M059J (cell line): ENCODE measurements at places on chromosomes 5 and 9. TPM values are rescaled to one million over a fixed set of nuclear protein-coding genes. Genes with fewer than 3 reads are reported as not detected.

GRCh38 chr5:125798307-125798706, 624.9 kb upstream of the GRAMD2B start:
- DNase-seq, result peak; percentile 46

DNA sequence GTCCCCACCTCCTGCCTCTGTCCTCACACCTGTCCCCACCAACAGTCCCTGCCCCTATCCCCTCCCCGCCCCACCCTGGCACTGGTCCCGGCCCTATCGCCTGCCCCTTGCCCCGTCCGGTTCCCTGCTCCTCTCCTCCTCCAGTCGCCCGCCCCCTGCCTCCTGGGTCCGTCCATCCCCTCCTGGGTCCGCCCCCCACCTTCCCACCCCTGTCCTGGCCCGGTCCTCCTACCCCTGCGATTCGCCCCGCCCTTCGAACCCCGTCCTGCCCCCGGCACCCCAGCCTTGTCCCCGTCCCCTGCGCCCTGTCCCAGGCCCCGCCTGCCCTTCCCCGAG, 372 bp downstream of the EDF1 start:
- no peak for DNase-seq

DNA sequence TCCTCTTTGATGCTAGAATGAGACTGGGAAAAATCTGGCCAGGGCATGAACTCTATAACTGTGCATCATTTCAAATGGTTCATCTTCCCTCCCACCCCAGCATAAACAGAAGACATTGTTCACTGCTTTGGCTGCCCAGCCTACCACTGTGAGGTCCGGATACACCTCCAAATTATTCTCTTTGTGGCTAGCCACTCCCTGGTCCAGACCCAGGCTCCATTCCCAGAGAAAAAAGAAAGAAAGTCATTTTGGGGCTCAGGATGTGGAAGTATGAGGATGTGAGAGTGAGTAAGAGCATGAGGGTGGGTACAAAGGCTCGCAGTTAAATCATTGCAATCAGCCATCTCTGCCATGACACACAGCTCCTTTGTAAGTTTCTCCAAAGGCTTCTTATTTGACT, 559.2 kb downstream of the PSAT1 start:
- DNase-seq, result peak; percentile 91

The GDNF gene
- 0.05 TPM in 1 of 2 replicates, not detected in the other for total RNA-seq

DNA sequence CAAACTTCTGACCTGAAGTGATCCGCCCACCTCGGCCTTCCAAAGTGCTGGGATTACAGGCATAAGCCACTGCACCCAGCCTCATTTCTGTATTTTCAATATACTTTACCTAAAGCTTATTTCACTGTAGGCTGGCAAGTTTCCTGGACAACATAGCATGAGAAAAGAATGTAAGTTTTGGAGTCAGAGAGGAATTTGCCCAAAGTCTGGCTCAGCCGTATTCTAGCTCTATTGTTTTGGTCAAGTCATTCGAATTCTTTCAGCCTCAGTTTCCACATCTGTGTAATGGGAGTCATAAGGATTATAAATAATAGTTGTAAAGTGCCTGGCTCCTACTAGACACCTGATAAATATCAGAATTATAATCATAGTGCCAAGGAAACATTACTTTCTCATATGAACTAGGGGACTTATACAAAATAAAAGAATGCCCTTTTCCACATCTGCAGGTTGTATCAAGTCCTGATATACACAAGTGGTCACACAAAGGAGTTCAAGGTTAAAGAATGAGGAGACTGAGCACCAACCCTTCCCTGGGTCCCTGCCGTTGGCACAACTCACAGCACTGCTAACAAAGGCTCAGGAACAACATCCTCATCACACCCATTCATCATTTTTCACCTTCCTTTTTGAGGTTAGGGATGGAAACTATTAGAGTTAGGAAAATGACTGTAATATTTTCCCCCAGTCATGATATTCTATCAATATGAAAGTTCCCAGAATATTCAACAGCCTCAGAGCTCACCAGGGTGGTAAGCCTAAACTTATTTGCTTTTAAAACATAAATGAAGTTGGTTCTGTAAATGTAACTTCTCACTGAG, 34.6 kb upstream of the RAI14 start:
- no peak for DNase-seq

DNA sequence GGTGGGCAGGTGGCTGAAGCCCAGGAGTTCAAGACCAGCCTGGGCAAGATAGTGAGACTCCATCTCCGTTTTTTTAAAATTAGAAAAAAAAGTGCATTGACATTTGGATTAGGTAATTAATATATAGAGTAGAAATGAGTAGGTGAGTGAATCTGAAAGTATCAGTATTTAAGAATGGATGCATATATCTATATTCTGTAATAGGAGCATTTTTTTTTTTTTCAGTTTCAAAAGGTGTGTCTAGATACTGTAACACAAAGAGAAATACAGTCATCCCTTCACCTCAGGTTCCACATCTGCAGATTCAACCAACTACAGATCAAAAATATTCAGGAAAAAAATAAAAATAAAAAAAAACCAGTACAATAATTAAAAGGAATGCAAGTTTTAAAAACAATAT, 50.8 kb downstream of the RBM27 start:
- DNase-seq, result no peak

- DNase-seq, result no peak
These were observed 72.2 kb upstream of the GABRP start for GRCh38 chr5:170711300-170711699.

The CCL27 gene
- total RNA-seq, result not detected in 2 replicates

The RLN2 gene
- total RNA-seq, result 0.62 TPM in 1 of 2 replicates, not detected in the other

The UBTD2 gene
- total RNA-seq, result 31.0 and 37.0 TPM in 2 replicates

DNA sequence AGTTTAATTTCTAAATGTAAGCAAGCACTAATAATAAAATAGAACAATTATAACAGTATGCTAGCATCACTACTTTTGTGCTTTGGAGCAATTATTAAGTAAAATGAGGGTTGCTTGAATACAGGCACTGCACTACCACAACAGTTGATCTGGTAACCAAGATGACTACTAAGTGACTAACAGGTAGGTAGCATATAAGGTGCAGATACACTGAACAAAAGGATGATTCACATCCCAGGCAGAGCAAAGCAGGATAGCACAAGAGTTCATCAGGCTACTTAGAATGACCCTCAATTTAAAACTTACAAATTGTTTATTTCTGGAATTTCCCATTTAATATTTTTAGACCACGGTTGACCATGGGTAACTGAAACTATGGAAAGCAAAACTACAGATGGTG, 48.0 kb upstream of the RGS7BP start:
- no peak for DNase-seq

GRCh38 chr5:139762615-139763170, 32.9 kb upstream of the PSD2 start:
- peak; percentile 47 for DNase-seq

- DNase-seq, result no peak
These were observed 251.9 kb downstream of the EBF1 start for GRCh38 chr5:158847772-158848171.

DNA sequence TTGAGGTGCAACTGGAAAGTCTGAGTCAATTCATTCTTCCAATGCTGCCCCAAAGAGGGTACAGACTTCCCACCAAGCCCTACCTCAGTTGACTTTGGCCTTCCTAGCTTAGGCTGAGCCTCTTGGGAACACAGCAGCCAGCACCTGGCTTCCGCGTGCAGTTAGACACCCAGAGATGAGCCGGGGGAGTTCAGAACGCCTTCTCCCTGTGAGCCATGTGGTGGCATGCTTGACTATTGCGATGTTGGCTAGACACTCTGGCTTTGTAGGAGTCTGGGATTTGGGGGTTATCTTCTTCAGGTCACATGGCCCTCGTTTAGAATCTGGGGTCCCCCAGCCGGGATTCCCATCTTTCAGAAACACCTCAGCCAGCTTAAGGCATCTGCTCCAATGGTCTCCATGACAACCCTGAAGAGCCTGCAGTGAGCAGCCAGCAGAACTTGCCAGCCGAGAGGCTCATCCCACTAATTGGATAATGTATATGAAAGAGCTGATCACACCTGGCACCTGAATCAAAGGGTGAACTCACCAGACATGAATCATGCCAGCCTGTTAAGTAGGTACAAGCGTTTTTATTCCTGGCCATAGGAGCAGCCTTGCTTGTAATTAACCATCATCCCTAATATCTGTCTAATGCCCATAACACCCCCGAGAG, 167.5 kb downstream of the SYK start:
- no peak for DNase-seq

The CCDC192 gene
- not detected in 2 replicates for total RNA-seq

DNA sequence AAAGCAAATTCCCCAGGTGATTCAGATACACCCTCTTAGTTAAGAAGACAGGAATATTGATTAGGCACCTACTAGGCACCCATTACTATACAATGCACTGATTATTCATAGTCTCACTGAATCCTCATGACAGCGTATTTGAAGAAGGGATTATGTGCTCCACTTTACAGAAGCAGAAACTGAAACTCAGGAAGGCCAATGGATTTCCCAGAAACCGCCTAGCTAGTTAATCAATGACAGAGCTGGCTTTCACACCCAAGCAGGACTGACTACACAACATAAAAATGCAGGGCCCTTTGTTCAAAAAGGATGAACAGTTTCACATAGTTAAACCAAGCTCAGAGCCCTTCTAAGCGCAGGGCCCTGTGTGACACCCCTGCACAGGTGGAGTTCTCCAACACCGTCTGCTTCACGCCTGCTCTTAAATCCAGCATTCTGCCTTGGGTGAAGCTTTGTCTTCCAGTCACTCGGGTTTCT, 117.3 kb downstream of the TTLL11 start:
- peak; percentile 29 for DNase-seq

GRCh38 chr5:148255456-148255855, 13.1 kb upstream of the SPINK13 start:
- no peak for DNase-seq

- no peak for DNase-seq
These were observed 378.7 kb downstream of the ENC1 start for GRCh38 chr5:74261866-74262265.

The F2RL2 gene
- 4.9 and 5.2 TPM in 2 replicates for total RNA-seq

The SERF1A gene
- total RNA-seq, result 0.74 and 4.7 TPM in 2 replicates

- DNase-seq, result no peak
These were observed 12.0 kb upstream of the NRARP start for GRCh38 chr9:137313956-137314560.

The GOLPH3 gene
- 67.4 and 98.1 TPM in 2 replicates for total RNA-seq

GRCh38 chr9:73162987-73163768, 11.5 kb downstream of the ANXA1 start:
- no peak for DNase-seq

The ANKRD18B gene
- 0.42 TPM in 1 of 2 replicates, not detected in the other for total RNA-seq

DNA sequence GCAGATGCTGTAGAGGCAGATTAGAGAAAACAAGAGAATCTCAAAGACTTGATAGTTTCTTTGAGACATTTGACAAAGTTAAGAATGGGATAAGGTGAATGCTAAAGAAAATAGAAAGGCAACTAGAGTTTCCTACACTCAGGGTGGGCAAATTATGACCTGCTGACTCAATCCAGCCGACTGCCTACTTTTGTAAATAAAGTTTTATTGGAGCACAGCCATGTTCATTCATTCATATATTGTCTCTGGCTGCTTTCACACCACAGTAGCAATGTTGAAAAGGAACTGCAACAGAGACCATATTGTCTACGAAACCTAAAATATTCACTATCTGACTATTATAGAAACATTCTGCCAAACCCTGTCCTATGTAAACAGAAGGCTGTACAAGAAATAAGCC, 37.6 kb upstream of the TARS1 start:
- no peak for DNase-seq

The PPP2R2B gene
- total RNA-seq, result 7.6 and 9.1 TPM in 2 replicates

- DNase-seq, result no peak
These were observed 149.7 kb upstream of the ADCY2 start for GRCh38 chr5:7246287-7246686.

DNA sequence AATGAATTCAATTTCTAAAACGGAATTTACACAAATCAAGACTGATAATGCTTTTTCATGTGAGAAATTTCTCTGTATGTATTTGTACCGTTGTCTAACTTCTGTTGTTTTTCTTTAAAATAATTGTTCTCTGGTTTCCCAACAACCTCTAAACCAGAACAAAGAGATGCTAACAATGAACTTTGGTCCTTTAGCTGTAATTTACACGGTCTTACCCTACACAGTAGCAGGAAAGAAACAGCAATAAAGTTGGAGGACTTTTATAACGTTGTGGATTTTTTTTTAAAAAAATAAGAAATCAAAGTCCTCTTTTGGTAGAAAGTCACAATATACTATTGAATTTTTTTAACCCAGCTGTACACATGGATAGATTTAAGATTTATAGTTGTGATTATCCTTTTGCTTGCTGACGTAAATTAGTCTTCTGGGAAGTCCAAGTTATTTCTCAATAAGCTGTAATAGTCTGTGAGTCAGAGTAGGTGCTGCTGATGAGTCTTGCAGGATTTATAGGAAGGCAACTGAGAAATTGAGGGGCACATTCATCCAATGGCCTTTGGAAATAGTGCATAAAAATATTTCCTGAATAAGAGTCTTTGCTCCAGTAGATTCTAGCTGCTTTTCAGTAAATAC, 76.8 kb upstream of the PCSK1 start:
- peak; percentile 87 for DNase-seq

- peak; percentile 96 for DNase-seq
These were observed 25.6 kb downstream of the ABL1 start for GRCh38 chr9:130860458-130861316.

GRCh38 chr5:179568721-179569120, 18.4 kb downstream of the RUFY1 start:
- no peak for DNase-seq

The CD274 gene
- total RNA-seq, result 26.7 and 31.2 TPM in 2 replicates

GRCh38 chr5:1736889-1737711, 62.5 kb downstream of the MRPL36 start:
- DNase-seq, result no peak

The LVRN gene
- total RNA-seq, result 0.34 TPM in 1 of 2 replicates, not detected in the other

GRCh38 chr5:125602184-125602583, 821.0 kb upstream of the GRAMD2B start:
- DNase-seq, result no peak

DNA sequence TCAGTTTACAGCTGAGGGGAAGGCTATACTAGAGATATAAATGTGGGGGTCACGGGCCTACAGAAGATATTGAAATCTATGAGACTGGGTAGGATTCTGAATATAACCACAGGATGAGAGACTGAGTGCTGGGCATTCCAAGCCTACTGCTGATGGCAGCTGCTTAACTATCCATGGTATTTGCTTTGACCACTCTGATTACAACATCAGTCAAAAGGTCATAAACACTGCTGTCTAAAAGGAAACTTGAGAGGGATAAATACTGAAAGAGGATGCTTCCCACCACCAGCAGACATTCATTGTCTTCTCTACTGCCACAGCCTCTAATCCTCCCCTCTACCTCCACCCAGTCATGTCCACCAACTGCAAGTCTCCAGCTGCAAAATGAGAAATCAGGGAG, 3.8 kb downstream of the ZNF622 start:
- DNase-seq, result peak; percentile 92
